Aorta (tissue), 5 donors: ENCODE measurements at places on chromosomes 12 and 14. TPM values are rescaled to one million over a fixed set of nuclear protein-coding genes. Genes with fewer than 3 reads are reported as not detected.
A peak's percentile ranks its signal among the peaks of the same experiment; 100 is the strongest.

GRCh38 chr14:69539631-69540410 lies 34.9 kb downstream of the CCDC177 start:
- peak; percentile 78 for DNase-seq
- no peaks in the 10 kb centered on the region for H3K4me1 ChIP-seq
- no peaks in the 10 kb centered on the region for H3K27me3 ChIP-seq
- H3K4me3 ChIP-seq: no peak overlapping the region

GRCh38 chr14:73757876-73758391 lies 43.8 kb upstream of the PNMA1 start:
- no peak overlapping the region for H3K4me3 ChIP-seq
- H3K4me1 ChIP-seq: no peaks in the 10 kb centered on the region
- no peaks in the 10 kb centered on the region for H3K27me3 ChIP-seq
- H3K36me3 ChIP-seq: no peaks in the 10 kb centered on the region
- peak overlapping the region; percentile 72 for H3K27ac ChIP-seq
- no peak for DNase-seq

GRCh38 chr14:74552623-74553022 lies 59.1 kb downstream of the ISCA2 start:
- peak overlapping the region; percentile 72 for H3K27ac ChIP-seq
- no peaks in the 10 kb centered on the region for H3K27me3 ChIP-seq
- H3K36me3 ChIP-seq: peaks cover 2% of the 10 kb centered on the region
- no peaks in the 10 kb centered on the region for H3K4me1 ChIP-seq

- DNase-seq: no peak
- H3K36me3 ChIP-seq: no peaks in the 10 kb centered on the region
- no peak overlapping the region for H3K4me3 ChIP-seq
- H3K27me3 ChIP-seq: no peaks in the 10 kb centered on the region
Observed at GRCh38 chr12:65999564-66000280, 130.8 kb downstream of the LLPH start.

GRCh38 chr12:61367281-61367785 lies 892.9 kb upstream of the USP15 start:
- H3K27me3 ChIP-seq: no peaks in the 10 kb centered on the region
- H3K27ac ChIP-seq: no peak overlapping the region
- no peaks in the 10 kb centered on the region for H3K4me1 ChIP-seq
- DNase-seq: no peak
- H3K4me3 ChIP-seq: no peak overlapping the region

DNA sequence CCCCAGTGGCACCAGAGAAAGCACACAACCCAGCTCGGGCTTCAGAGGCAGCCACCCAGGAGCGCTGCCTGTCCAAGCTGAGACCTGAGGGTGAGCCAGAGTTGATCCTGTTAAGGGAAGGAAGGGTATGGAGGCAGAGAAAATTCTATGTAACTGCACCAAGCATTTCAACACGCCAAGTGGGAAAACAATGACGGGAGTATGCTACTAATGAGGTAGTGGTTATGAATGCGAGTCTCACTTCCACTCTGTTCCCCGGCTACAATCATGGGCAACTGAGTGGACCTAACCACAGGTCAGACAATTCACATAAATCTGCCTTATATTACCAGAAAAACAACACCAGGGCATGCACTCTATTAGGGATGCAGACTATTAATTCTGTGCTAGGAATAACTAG lies 9.9 kb downstream of the ATG14 start:
- peaks cover 3% of the 10 kb centered on the region for H3K4me1 ChIP-seq
- DNase-seq: no peak
- no peaks in the 10 kb centered on the region for H3K36me3 ChIP-seq
- no peak overlapping the region for H3K27ac ChIP-seq

Gene CD27
- 1.2 TPM for total RNA-seq

Gene CLEC1A
- total RNA-seq: 7.0 TPM

Gene RIPK3
- total RNA-seq: 8.0 TPM

DNA sequence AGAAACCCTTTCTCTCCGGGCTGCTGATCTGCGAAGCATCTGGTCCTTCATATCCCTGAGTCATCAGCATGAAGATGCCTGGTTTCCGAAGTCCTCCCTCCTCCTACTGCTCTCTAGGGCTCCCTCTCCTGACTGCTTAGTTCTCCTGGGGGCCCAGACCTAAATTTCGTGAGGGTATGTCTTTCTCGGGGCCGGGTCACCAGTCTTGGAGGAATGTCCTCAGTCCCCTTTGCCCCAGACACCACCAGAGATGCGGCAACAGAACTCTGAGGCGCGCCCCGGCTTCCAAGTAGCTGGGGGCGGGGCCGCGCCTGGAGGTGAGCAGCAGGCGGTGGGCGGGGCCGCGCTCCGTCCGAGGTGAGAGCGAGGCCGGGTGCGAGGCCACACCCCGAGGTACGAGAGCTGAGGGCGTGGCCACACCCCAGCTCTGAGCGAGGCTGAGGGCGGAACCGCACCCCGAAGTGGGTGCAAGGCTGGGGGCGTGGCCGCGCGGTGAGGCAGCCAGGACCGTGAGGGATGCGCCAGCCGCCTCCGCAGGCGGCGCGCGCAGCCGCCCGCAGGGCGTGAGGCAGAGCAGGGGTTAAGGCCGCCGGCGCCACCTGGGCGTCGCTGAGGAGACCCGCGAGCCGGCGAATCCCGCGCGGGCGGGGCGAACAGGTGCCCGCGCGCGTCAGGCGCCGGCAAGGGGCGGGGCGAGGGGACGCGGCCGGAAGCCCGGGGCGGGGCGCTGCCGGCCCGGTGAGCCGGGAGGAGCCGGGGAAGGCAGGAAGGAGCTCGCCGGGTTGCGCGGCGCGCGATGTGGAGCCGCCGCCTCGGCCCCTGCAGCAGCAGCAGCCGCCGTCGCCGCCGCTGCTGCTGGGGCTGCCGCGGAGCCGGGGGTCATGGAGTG lies at the start of gene BICDL1:
BICDL1 (plus strand) TSS at position 765 of the 889 bp plus-strand sequence. CDS start 633 bp downstream, outside the sequence.
- H3K4me3 ChIP-seq: peak within 1 kb of the TSS; percentile 69
- H3K4me1 ChIP-seq: no peaks in the 10 kb centered on the region
- DNase-seq: peak; percentile 74
- H3K27me3 ChIP-seq: peaks cover 2% of the 10 kb centered on the region

GRCh38 chr12:3551976-3552725 lies 61.1 kb downstream of the PRMT8 start:
- H3K4me1 ChIP-seq: no peaks in the 10 kb centered on the region
- no peaks in the 10 kb centered on the region for H3K27me3 ChIP-seq
- no peak overlapping the region for H3K4me3 ChIP-seq
- no peak overlapping the region for H3K27ac ChIP-seq
- no peak for DNase-seq
- no peaks in the 10 kb centered on the region for H3K36me3 ChIP-seq

DNA sequence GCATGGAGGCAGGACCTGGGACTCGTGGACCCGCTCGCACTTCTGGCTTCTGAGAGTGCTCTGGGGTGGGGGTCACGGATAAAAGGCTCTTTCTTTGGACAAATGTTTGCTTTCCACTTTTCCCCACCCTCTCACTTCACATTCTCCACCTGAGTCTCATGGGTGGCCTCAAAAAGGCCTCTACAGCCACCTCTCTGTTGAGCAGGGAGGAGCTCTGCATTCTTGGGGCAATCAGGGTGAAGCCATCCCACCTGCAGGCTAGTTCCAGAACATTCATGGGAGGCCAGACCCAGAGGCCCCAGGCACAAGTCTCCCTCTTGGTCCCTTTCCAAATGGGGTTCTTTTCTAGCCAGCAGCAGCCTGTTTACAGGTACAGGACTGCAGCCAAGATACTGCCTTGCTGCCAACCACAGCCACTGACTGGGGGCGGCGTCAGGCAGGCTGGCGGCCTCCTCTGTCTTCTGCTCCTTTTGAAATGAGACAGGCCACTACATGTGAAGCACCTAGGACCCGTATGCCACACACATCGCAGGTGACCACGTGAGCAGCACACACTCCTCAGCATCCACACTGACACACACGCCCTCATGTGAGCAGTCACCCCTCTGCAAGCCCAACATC lies 18.2 kb upstream of the CEBPE start:
- H3K4me3 ChIP-seq: no peak overlapping the region
- no peak for DNase-seq
- H3K4me1 ChIP-seq: no peaks in the 10 kb centered on the region
- H3K27me3 ChIP-seq: no peaks in the 10 kb centered on the region

DNA sequence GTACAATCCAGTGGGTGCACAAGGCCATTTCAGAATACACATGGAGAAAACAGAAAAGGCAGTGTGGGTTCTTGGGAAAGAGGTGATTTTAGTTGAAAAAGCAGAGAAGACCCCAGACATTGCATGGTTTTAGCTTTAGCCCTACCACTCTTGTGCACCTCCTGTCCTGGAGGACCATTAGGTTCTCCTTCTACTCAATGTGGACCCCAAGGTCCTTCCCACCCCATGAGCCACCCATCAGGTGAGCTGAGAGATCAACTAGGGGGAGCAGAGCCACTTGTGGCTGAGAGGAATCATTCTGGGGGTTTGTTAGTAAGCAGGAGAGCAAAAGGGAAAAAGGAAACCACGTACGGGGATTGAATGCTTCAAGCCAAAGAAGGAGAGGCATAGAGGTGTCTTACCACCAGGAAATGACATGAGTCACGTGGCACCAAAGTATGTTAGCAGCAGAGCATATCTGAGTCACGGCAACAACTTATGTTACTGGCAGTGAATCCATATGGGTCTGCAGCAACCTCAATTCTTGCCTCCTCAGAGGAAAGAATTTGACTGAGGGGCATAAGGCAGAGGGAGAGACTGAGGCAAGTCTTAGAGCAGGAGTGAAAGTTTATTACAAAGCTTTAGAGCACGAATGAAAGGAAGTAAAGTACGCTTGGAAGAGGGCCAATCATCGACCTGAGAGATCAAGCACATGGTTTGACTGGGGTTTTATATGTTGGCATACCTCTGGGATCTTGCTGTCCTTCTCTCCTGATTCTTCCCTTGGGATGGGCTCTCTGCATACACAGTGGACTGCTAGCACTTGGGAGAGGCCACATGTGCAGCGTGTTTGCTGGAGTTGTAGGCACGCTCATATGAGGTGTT lies 73.9 kb downstream of the HSD17B6 start:
- no peaks in the 10 kb centered on the region for H3K27me3 ChIP-seq
- no peaks in the 10 kb centered on the region for H3K36me3 ChIP-seq
- no peak for DNase-seq
- H3K4me3 ChIP-seq: no peak overlapping the region
- H3K27ac ChIP-seq: no peak overlapping the region

GRCh38 chr14:44901696-44902095 lies 60.1 kb downstream of the KLHL28 start:
- H3K27me3 ChIP-seq: no peaks in the 10 kb centered on the region
- no peak overlapping the region for H3K4me3 ChIP-seq
- H3K27ac ChIP-seq: no peak overlapping the region
- H3K4me1 ChIP-seq: no peaks in the 10 kb centered on the region
- no peak for DNase-seq

DNA sequence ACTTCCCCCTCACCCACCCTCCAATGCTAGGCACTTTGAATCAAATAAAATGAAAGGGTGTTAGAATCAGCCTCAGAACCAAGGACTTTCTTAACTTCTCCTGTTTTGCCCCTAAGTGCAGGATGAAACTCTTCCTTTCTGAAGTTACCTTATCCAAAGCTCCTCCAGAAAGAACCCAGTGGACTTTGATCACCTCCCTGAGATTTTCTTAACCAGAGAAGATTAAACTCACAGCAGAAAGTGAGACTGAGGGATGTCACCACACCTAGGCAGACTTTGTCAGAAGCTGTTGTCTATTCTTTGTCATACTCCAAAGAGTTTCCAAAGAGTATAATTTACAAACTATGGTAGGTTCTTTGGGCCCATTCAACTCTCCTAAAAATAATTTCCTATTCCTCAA lies 14.2 kb upstream of the RNASE3 start:
- no peak overlapping the region for H3K4me3 ChIP-seq
- no peak overlapping the region for H3K27ac ChIP-seq
- no peak for DNase-seq
- H3K4me1 ChIP-seq: no peaks in the 10 kb centered on the region
- H3K36me3 ChIP-seq: no peaks in the 10 kb centered on the region

DNA sequence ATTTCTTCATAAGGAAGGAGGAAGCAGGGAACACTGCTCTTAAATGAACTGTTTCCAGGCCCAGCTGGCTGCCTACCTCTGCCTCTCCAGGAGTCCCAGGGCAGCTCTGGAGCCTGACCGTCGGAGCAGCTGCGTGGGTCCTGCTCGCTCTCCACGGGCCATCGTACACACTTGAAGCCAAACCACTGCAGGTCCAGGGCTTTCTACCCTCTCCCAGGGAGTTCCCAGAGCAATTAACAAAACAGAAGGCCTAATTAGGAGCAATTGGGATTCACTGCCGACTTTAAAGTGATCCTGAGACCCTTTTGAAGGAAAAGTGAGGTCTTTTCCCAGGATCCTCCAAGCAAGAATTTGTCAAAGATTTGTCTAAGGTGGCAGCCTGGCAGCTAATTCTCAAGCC lies 76.9 kb downstream of the OTX2 start:
- DNase-seq: no peak
- H3K27me3 ChIP-seq: peaks cover 5% of the 10 kb centered on the region
- no peaks in the 10 kb centered on the region for H3K4me1 ChIP-seq
- no peaks in the 10 kb centered on the region for H3K36me3 ChIP-seq
- H3K27ac ChIP-seq: no peak overlapping the region
- H3K4me3 ChIP-seq: no peak overlapping the region

GRCh38 chr14:34356264-34356654 lies 105.8 kb downstream of the SPTSSA start:
- DNase-seq: no peak
- no peaks in the 10 kb centered on the region for H3K27me3 ChIP-seq
- no peaks in the 10 kb centered on the region for H3K4me1 ChIP-seq
- H3K36me3 ChIP-seq: no peaks in the 10 kb centered on the region
- H3K27ac ChIP-seq: no peak overlapping the region

- H3K36me3 ChIP-seq: no peaks in the 10 kb centered on the region
- H3K27me3 ChIP-seq: no peaks in the 10 kb centered on the region
- peaks cover 2% of the 10 kb centered on the region for H3K4me1 ChIP-seq
- DNase-seq: no peak
Observed at GRCh38 chr14:57982804-57983634, 117.1 kb upstream of the SLC35F4 start.

- no peaks in the 10 kb centered on the region for H3K36me3 ChIP-seq
- no peaks in the 10 kb centered on the region for H3K27me3 ChIP-seq
- no peak overlapping the region for H3K4me3 ChIP-seq
- no peaks in the 10 kb centered on the region for H3K4me1 ChIP-seq
- no peak overlapping the region for H3K27ac ChIP-seq
Observed at GRCh38 chr14:28130610-28131284, 635.8 kb upstream of the FOXG1 start.

Gene TTC9
- total RNA-seq: 2.9 TPM

GRCh38 chr12:13602172-13602571 lies 379.2 kb downstream of the GRIN2B start:
- H3K27ac ChIP-seq: no peak overlapping the region
- H3K4me3 ChIP-seq: no peak overlapping the region
- DNase-seq: no peak
- no peaks in the 10 kb centered on the region for H3K4me1 ChIP-seq
- H3K36me3 ChIP-seq: no peaks in the 10 kb centered on the region
- H3K27me3 ChIP-seq: no peaks in the 10 kb centered on the region

DNA sequence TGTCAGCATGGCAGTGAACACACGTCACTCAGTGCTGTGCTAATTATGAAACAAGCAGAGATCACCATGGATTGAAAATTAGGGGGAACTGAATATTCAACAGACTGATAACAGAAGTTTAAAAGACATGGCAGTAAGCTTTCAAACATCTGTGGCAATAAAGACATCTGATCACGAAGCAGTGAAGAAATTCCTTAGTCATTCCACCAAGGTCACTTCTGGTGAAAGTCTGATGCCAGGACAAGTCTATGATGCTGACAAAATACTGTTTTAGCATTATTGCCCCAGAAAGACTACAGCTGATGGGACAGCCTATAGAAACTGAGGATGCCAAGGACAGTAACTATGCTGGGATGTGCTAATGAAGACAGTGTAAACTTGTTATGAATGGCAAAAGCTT lies 126.9 kb upstream of the RBM19 start:
- no peaks in the 10 kb centered on the region for H3K4me1 ChIP-seq
- H3K27ac ChIP-seq: no peak overlapping the region
- no peaks in the 10 kb centered on the region for H3K36me3 ChIP-seq
- no peaks in the 10 kb centered on the region for H3K27me3 ChIP-seq
- H3K4me3 ChIP-seq: no peak overlapping the region
- DNase-seq: no peak

Gene DDN
- not detected for total RNA-seq

Gene CHGA
- not detected for total RNA-seq
